Astrocyte of the spinal cord (primary cell): ENCODE measurements at places on chromosomes 2 and 18.

DNA sequence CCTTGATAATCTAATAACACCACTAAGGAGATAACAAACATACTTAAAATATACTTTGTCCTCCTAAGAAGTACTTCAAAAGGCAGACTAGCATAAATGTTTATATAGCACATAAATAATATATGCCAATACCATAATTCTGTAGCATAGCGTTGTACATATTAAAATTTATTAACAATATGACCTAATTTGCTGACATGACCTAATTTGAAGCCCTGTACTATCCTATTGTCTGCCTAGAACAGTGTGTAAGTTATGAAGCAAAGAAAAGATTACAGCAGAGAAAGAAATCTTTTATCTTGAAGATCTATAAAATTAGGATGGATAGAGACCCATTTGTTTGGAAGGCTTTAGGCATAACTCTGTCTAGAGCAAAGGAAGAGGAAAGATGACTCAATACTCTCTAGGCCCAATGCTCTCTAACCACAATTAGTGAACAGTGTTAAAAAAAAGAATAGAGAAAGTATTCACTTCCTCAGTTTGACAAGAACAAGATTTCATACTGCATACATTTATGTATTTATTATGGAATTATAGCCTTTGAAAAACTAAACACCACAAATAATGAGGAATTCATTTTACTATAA, 231.3 kb downstream of the ZRANB3 start:
- peak; percentile 37 for DNase-seq

- DNase-seq = peak; percentile 65
Measured at GRCh38 chr18:55515941-55516710, 71.9 kb downstream of the TCF4 start.

DNA sequence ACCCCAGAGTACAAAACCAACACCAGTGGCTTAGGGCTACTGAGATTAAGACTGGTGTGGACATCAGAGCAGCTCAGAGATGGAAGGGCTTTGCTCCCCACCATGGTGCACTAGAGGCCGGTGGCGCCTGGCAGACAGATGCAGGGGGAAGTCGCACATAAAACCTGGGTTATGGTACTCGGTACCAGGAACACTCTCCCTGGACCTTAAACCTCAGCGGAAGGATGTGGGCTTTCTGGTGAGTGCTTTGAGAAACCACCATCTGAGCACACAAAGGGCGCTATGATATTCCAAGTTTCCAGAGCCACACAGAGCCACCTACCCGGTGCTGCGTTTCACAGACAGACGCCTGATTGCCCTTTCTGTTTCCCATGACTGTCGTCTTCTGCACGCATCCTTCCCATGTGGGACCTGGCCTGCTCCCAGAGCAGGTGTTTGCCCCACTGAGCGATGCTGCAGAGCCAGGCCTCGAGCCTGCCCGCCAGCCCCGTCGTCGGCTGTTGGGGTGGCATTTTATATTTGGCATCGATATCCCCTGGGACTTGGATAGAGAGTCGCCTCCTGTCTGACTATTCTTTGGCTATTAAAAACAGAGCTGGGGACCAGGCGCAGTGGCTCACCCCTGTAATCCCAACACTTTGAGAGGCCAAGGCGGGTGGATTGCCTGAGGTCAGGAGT, 89.5 kb upstream of the ODC1 start:
- no peak for DNase-seq

- DNase-seq = peak; percentile 42
Measured at GRCh38 chr2:197500503-197501131, 438 bp downstream of the HSPE1 start.

DNA sequence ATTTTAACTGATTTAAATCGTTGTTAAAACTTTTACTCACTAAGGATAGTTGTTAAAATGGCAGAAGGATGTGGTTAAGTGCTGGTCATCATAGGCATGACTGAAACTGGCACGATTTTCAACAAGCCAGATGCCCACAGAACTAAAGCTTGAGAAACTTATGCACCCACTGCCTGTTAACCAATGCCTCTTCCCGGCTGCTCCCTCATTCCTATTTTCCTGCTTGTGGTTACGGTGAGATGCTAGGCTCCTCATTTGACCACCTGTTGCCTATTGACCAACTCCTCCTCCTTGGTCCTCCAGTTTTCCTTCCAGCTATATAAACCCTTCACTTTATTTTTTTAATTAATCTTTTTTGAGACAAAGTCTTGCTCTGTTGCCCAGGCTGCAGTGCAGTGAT, 238.7 kb downstream of the TFCP2L1 start:
- DNase-seq = no peak
